Posterior cingulate gyrus (tissue), 11 donors: ENCODE measurements at places on chromosomes 11 and 22.

DNA sequence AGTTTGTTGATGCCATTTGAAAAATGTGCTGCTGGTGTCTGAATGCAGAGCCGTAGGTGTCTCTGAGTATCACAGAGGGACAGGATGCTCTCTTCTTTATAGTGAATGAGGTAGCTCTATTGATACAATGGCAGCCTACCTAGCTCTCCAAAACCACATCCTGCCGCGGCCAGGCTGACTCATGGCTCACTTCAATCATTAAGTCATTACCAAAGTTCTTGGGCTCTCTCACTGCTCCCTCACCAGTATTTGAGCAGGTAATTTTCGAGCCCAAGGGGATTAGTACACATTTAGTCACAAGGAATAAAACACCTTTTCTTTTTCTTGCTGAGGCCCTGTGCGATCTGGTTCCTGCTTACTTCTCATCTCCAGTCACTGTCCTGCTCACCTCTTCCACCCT, 509.0 kb upstream of the LARGE1 start:
- no peak for DNase-seq

DNA sequence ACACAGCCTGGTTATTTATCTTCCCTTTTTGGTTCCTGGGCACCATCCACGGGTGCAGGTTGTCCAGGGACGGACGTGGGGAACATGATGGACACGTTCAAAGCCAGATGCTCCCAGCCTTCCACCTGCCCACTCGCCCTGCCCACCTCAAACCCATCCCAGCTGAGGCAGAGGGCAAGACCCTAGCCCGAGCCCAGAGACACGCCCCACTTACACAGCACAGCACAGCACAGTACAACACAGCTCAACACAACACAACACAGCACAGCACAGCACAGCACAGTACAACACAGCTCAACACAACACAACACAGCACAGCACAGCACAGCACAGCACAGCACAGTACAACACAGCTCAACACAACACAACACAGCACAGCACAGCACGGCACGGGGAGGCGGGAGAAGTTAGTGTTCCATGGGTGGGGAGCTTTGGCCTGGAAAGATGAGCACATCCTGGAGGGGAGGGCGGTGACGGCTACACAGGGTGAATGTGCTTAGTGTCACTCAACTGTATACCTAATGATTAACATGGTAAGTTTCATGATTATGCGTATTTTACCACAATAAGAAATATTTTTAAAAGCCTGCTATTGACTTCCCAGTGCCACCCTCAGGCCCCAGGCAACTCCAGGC, 1507.5 kb downstream of the BRD1 start:
- DNase-seq = no peak

GRCh38 chr22:33028234-33028633, 29.9 kb downstream of the SYN3 start:
- peak; percentile 21 for DNase-seq

DNA sequence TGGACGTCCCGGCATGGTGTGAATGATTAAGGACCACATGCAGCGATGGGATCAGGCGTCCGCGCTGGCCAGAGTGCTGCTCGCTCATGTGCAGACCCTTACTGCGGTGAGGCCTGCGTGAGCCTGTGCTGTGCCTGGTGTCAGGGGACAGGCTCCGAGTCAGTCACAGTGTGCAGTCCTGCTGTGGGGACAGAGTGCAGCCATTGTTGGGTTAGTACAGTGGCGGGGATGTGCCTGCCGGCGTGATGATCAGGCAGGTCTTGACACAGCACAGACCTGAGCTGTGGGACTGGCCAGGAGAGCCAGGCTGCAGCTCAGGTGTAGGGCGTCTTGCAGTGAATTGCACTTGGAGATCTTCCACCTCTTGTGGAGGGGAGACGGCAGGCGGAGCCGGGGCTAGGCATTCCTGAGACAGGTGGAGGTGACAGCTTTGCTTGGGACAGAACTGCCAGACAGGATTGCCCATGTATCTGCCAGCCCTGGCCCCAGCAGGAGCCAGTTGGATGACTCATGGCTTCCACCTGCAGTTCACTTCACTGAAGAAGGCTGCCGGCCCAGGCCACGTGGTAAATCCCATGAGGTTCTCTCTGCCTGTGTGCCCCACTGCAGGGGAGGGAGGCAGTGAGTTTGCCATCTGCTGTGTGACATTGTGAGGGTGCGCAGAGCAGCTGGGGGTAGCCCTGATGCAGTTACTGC, 17.3 kb downstream of the TRMU start:
- DNase-seq = peak; percentile 97

DNA sequence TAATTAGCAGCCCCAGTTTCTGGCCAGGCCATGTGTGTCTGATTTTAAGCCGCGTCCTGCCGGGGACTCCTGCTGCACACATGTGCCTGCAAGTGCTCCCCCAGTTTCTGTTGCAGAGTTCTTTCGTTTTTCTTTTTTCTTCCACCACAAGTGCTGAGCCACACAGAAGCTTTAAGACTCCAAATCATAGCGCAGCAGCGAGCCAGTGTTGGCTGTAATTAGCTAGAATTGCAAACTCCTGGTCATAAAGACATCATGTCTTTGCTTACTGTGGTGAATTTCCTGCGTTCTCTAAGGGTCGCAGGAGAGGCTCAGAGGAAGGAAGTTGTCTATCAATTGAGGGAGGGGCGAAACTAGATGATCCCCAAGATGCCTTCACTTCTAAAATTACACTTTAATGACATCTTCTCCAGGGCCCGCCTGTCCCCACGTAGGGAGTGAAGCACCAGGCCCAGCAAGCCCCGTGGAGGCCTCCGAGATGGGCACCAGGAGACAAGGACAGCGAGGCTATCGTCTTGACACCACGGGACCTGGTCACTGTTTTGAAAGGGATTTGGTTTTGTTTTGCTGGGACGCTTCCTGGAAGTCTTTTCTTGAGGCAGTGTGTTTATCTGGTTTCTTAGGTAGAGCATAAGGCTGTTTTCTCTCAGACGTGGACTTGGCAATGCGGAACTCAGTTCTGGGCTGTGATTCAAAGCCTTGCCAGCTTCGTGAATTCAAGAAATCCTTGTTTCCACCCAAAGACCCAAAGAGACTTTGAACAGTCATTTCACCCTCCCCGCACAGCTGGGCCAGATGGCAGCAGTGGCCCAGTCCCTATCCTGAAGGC, 71.8 kb downstream of the UBASH3B start:
- DNase-seq = no peak

- DNase-seq = peak; percentile 14
Observed at GRCh38 chr11:2673871-2674471, 25.8 kb downstream of the KCNQ1OT1 start.

- peak; percentile 58 for DNase-seq
Observed at GRCh38 chr22:19965771-19966709, 24.4 kb upstream of the TXNRD2 start.

DNA sequence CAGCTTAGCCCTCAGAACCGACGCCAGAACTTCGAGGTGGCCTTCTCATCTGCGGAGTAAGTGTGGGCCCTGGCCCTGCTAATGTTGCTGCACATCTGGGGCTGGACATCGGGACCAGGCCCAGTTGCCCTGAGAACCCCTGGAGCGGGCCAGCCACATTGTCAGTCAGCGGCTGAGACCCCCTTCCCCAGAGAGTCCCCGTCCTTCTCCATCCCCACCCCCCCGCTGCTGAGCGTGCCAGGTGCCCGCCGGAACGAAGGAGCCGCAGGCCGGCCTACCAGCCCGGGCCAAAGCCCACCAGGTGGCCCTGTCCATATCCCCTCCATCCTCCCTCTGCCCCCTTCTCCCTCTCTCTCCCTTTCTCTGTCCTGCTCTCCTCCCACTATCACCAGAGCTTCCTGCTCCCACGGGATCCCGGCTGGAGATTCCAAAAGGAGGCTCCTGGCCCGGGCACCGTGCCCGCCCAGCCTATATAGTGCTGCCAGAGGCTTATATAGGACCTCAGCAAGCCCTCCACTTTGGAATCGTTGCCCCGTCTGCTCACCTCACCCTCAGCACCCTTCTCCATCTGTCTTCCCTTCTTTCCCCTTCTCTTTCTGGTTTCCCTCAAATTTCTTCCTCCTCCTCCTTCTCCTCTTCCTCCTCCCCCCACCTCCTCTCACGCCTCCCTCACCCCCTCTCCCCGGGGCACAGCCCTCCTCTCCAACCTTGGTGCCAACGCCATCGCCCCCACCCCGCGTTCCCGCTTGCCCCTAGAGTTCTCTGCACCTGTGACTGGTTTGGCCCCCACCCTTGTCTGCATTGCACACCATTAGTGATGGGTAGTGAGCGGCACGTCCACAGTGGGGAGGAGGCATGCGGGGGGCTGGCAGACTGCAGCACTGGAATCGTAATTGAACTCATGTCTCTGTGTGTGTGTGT, 7.3 kb downstream of the SELENOM start:
- DNase-seq = no peak

DNA sequence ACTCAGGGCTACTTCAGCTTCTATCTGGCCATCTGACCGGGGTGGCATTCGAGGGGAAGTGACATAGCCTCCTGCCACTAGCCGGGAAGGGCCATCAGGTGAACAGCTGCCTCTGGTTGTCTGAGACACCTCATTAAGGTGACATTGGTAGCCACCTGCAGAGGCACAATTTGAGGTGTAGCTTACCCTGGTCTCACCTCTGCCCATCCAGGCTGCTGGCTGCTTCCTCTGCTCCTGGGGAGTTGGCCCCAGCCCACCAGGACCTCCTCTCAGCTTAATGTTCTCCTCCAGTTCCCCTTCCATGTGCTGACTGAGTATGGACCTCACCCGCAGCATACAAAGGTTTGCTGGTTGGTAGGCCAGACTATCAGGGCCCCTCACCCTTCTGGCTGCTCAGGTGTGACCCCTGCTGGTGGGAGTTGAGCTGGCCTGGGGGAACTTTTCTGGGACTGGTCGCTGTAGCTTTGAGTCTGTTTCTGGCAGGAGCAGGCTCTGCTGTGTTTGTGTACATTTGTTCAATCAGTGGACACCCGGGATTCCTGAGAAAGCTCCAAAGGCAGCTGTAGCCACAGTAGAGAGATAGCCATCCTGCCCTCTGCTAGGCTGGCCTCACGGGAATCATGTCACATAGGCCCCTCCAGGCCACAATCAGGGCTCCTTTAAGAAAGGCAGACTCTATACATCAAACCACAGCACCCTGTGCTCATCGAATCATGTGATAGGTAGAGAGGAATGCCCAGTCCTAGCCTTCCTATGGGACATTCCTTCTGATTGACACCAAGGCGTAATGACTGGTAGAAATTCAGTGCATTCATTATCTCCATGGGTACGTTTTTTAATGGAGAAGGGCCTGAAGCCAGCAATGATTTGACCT, 295.1 kb upstream of the PLET1 start:
- DNase-seq = peak; percentile 44

GRCh38 chr22:20015971-20016733, 471 bp downstream of the ARVCF start:
- peak; percentile 86 for DNase-seq

DNA sequence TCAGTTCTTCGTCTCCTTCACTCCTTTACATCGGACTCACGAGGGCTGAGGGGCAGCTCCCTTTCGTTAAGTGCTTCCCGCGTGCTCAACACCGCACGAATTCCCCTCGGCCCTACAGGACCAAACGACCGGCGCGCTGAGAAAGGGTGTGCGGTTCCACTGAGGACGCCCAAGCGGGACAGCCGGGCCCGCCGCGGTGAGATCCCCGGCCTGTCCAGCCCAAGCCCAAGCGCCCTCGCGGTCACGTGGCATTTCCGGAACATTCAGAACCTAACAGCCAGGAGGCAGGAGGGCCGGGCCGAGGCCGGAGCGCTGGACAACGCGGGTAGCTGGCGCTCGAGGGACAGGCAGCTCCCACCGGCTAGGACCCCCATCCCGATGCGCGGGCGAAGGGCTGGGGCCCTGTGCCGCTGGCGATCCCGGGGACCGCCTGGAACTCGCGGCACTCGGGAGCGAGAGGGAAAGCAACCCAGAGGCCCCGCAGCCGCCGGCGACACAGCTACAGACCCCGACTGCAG, 737 bp upstream of the STIP1 start:
- DNase-seq = peak; percentile 85

- DNase-seq = no peak
Observed at GRCh38 chr22:41539146-41540005, 4.9 kb downstream of the POLR3H start.

GRCh38 chr11:27229511-27230191, 133.4 kb downstream of the CCDC34 start:
- no peak for DNase-seq

- DNase-seq = no peak
Observed at GRCh38 chr11:78786086-78786485, 211.4 kb upstream of the NARS2 start.

DNA sequence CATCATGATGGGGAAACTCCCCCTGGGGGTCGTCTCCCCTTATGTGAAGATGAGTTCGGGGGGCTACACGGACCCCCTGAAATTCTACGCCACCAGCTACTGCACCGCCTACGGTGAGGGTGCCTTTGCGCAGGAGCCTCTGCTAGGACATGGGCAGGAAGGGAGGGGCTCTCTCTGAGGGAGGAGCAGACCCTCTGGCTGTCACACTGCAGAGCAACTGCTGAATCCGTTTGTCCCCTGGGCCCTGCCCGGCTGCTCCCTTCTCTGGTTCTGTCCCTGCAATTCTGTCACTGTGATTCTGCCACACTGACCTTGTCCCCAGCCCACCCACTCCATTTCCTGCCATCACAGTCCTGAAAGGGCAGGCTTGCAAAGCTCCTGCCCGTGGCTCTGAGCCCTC, 26.7 kb upstream of the LRRC10B start:
- DNase-seq = no peak

DNA sequence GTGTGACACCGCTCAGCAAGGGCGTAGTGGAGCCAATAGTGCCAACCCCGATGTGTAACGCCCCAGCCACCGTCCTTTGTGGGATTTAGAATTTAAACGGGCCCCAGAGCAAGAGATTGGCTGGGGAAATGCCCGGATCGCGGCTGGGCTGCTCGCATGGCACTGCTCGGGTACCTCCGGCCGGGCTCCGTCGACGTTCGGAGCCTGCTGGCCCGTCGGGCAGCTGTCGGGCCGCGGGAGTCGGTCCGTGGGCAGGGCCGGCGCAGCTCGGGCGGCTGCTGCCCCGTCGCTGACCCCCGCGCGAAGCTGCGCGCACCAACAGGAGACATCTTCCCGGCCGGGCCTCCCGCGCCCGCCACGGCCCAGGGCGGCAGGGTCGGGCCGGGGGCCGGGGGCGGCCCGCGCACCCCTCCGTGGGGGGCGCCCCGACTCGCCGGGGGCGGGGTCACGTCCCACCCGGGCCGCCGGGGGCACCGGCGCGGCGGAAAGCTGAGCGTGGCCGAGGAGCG, 1.3 kb upstream of the KDM2A start:
- peak; percentile 67 for DNase-seq

GRCh38 chr22:39115570-39115969, 18.5 kb downstream of the APOBEC3H start:
- DNase-seq = no peak

GRCh38 chr11:65945941-65946558, 770 bp downstream of the TSGA10IP start:
- DNase-seq = no peak

DNA sequence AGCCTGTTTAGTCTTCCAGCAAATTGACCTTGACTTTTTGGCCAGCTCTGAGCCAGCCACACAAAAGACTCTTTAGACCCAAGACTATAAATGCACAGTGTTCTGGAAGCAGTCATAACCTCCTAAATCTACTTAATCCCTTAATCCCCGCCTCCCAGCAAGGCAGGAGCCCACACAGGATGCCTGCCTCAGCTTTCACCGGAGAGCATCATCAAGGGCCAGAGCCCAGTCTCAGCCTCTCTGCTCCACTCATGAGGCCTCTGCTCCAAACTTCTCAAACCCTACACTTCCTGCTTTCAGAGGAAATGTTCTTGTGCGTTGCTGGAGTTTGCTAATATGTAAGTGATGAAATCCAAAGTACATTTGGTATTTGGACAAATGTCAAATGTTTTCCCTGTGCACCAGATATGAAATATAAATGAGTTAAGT, 57.9 kb upstream of the FSHB start:
- DNase-seq = no peak
